IPS-NIHi11 (cell line): ENCODE measurements at places on chromosomes 4 and X.

- DNase-seq = peak; percentile 34
Observed at GRCh38 chr4:120865985-120866384, 56.5 kb downstream of the PRDM5 start.

DNA sequence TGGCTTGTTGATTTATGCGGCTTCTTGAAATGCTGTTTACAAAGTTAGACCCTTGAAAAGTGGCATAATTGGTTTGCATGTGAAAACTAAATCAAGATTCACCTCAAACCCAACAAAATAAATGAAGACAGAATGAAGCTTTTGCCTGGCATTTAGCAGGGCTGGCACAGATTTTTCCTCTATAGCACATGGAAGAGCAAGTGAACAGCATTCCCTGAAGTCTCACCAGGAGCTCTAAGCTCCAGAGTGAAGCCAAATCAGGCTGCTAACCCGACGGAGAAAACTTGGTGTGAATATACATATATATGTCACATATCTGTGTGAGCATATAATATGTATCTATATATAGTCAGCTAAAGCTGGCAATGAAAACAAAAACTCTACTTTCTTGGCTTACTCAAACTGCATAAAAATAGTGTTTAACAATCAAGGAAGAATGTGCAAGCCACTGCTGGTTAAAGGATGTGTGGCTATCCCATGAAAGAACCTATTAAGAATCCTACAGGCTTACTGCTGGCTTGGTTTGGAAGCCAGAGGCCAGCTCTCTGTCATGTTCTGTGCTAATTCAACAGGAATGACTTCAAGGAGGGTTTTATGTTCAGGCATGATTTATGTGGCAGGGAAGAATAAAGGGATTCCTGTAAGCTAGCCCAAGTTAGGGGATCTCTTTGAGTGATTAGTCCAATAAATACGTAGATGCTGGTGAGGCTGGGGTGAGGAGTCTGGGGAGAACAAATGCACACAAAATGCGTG lies 69.9 kb downstream of the MFAP3L start:
- DNase-seq = no peak

DNA sequence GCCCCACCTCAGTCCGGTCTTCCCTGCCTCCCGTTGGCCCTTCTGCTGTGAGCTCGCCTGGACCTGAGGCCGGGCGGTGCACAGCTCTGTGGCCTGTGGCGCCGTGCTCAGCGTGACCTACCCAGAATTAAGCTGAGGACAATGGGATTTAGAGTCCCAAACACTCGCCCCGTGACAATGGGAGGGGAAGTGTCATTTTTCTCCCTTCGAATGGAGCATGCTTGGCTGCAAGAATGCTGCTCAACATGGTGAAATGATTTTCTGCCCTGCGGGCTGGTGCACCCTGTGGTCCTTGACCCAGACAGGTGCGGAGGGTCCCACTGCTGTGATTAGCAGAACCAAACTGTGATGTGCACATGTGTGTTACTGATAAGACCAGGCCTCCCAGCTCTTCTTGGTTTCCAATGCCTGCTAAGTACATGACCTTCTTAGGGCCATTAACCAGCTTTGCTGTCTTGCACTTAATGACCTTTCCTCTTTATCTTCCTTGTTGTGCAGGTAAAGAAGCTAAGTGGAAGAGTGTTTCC lies 772 bp downstream of the EOLA1 start:
- DNase-seq = no peak

- no peak for DNase-seq
Observed at GRCh38 chrX:68488657-68489056, 10.2 kb upstream of the YIPF6 start.

DNA sequence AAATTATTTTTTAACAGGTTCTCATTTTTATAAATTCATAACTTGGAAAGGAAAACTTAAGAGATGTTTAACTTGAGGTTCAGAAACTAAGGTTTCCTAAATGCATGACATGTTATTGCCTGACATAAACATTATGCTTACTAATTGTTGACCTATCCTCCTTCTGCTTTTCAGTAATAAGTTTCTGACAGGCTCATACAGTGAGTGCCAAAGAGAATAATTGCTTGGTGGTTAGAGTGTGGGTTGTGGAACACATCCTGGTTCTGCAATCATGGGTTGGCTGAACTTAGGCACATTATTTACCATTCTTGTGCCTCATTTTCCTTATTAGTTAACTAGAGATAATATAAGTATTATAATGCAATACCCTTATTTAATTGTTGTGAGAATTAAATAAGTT lies 56.5 kb downstream of the BMPR1B start:
- no peak for DNase-seq

GRCh38 chr4:26858035-26858918 lies 2.4 kb upstream of the STIM2 start:
- no peak for DNase-seq

DNA sequence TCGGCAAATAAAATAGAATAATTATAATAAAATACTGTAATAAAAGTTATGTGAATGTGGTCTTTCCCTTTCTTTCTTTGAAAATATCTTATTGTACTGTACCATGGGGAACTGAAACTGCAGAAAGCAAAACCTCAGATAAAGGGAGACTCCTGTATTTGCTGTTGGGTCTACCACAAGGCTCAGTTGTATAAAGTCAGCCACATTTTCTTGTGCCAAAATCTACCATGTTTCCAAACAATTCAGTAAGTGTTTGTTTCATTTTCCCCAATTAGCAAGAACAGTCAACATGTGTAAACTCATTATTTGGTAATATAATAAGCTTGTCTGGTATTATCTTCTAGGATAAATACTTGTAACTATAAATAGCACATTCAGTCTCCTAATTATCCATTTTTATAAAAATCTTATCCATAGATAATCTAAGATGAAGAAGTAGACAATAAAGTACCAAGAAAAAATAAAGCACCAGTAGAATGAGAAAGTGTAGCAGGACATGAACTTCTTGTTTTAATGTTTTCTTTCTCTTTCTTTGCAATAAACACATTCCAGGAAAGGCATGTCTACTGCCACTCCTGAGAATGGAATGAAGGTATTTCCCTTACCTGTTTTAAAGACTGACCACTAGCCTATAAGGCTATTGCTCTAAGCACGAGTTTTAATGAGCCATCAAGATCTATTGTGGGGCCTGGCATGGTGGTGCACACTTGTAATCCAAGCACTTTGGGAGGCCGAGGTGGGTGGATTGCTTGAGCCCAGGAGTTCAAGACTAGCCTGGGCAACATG lies 15.0 kb upstream of the OTUD4 start:
- DNase-seq = no peak

DNA sequence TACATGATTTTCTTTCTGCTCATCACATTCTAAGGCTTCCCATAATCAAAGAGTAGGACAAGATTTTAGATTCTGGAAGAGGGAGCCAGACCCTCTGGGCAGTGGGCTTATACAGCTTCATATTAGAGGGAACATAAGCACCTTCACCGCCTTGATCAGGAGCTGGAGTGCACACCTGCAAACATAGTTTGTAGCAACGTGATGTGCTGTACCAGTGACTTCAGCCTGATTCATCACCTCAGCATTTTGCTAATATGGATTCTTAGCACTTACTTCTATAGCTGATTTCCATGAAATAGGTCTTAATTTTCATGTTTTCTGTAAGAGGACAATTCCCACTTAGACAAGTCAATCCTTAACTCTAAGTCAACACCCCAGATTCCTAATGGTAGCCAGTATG lies 36.7 kb downstream of the PCDH18 start:
- DNase-seq = no peak

DNA sequence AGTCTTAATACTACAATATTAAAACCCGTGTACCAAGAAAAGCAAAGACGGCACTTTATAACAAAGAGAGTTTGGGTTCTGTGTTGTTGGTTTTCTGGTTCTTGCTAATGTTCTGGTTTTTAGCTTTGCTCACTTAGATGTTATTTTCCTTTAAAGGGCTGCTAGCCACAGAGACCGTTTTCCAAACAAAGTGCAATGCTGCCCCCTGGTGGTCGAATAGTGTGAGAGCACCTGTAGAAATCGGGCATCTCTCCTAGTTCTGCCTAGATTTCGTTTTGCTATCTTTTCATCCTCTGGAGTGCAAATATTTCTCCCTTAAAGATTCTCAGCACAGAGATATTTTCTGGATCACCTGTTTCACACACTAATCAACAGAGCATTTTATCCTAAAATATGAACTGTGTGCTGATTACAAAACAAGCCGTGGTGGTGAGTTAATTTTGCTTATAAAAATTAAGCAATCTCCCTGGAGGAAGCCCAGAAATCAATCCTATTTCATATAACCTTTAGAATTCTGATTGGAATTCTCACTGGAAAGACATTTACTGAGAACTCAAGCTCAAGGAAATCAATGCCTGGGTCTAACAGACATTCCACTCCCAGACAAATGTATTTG lies 334.5 kb upstream of the NOCT start:
- peak; percentile 60 for DNase-seq

- no peak for DNase-seq
Observed at GRCh38 chr4:39655876-39656275, 17.2 kb upstream of the SMIM14 start.

GRCh38 chr4:8546766-8547107 lies 33.5 kb upstream of the GPR78 start:
- no peak for DNase-seq
